Fibroblast of the aortic adventitia (primary cell): ENCODE measurements at places on chromosomes 1 and 21. TPM values are rescaled to one million over a fixed set of nuclear protein-coding genes. Genes with fewer than 3 reads are reported as not detected.

Gene PCP4
- not detected in 2 replicates for total RNA-seq

Gene SMPDL3B
- total RNA-seq, result 0.09 TPM in 1 of 2 replicates, not detected in the other

Gene RBBP4
- total RNA-seq, result 67.7 and 109 TPM in 2 replicates

Gene ANGPTL1
- total RNA-seq, result 6.0 and 6.6 TPM in 2 replicates

Gene C8B
- not detected in 2 replicates for total RNA-seq

Gene TNNI3K
- total RNA-seq, result 1.6 TPM in 1 of 2 replicates, not detected in the other

Gene TDRD5
- not detected in 2 replicates for total RNA-seq

Gene GFI1
- 0.09 and 0.65 TPM in 2 replicates for total RNA-seq

Gene HSPA13
- total RNA-seq, result 21.0 and 78.3 TPM in 2 replicates

Gene SLFNL1
- 0.09 and 0.57 TPM in 2 replicates for total RNA-seq

Gene CHRM3
- total RNA-seq, result 0.09 TPM in 1 of 2 replicates, not detected in the other

Gene NFYC
- total RNA-seq, result 13.2 and 23.1 TPM in 2 replicates

Gene FAM151A
- not detected in 2 replicates for total RNA-seq

Gene ACTN2
- 0.16 and 0.18 TPM in 2 replicates for total RNA-seq

Gene GRIK3
- total RNA-seq, result not detected in 2 replicates
